ENCODE measurements at places on chromosomes 2 and 18. TPM values are rescaled to one million over a fixed set of nuclear protein-coding genes. Genes with fewer than 3 reads are reported as not detected.
A peak's percentile ranks its signal among the peaks of the same experiment; 100 is the strongest.

PROKR1 gene
- total RNA-seq: not detected

DNA sequence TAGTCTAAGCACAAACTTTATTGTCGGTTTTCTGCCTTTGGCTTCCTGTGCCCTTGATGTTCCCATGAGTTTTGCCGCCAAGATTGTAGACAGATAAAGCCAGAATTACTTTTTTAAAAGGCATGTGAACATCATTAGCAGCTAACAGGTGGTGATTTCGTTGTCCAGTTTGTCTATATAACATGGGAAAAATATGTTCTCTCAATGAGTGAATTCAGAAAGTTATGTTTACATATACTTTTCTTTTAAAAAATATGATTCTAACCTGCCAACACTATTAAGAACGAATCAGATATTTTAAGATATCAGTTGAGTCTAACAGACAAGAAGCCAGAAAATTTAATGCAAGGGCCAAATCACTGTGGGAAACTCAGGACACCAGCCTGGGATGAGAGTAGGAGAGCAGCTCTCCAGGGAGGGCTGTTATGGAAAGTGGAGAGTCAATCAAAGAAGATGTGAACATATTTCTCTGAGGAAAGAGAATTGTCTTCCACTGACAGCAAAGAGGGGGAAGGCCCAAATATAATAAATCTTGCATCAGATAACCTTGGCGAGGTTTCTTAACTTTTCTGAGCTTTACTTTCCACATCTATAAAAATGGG lies 311.3 kb downstream of the ARHGAP15 start:
- no peak for DNase-seq

VIL1 gene
- 0.18 TPM for total RNA-seq

GRCh38 chr2:108858894-108859293 lies 72.3 kb downstream of the CCDC138 start:
- DNase-seq: no peak

DNA sequence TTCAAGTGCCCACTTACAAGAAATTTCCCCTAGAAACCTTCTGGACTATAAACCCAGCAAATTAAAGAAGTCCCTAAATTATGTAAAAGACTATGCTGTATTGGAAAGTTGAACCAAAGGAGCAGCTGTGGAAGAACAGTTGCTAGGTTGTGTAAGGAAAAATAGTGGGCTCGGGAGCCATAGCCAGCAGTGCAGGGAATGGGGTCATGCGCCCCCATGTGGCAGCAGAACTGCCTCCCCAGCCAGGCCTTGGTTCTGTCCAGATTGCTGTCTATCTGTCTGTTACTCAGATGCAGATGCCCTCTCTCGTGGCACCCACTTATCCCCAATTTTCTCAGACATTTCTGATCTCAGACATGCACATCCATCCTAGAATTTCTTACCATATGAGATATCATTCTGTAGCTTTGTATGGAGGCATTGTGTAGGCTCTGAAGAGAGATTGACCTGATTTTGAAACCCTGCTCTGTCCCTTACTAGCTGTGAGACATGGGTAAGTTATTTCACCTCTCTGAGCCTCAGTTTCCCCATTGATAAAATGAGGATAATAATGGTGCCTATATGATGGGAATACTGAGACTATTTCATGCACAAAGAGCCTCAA lies 258.3 kb downstream of the SS18 start:
- peak; percentile 38 for DNase-seq

- no peak for DNase-seq
Observed at GRCh38 chr2:15158532-15158931, 402.6 kb downstream of the NBAS start.

- DNase-seq: peak; percentile 10
Observed at GRCh38 chr2:119517433-119517832, 6.8 kb downstream of the SCTR start.

DNA sequence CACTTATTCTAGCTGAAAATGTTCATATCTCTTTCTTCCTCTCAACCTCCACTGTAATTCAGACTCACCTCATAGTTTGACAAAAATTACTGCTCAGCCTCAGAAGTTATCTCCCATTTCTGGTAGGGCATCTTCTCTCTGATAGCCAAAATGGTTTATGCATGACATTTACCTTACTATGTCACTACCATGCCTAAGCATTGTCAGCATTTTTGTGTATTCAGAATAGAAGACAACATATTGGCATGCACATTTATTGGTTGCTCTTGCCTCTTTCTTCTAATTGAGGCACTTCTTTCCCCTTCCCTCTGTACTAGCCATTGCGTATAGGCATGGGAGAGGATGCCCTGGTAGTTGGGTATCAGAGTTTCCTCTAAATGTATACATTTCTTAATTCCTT lies 406.1 kb upstream of the DCC start:
- no peak for DNase-seq

- DNase-seq: no peak
Observed at GRCh38 chr2:182716650-182716979, 558 bp downstream of the DNAJC10 start.

- DNase-seq: no peak
Observed at GRCh38 chr2:42084231-42084671, 36.4 kb downstream of the PKDCC start.

LAPTM4A gene
- total RNA-seq: 123 TPM

ACKR3 gene
- not detected for total RNA-seq

DNA sequence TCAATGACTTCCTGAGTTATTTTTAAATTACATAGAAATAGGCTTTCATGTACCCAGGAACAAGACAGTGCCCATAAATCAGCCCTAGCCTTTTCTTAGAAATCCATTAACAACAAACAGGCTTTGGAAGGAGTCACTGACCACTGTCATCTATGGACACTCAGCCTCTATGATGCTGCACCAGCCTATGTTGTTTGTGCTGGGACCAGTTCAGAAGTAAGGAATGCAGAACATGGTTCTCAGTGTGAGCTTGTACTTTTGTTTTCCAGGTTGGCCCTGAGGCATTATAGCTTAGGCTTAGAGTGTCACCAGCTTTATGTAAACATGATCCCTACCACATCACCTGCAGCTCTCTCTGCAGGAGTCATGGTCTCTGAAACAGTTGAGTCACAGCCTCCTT lies 335.7 kb upstream of the CDH7 start:
- no peak for DNase-seq

DNA sequence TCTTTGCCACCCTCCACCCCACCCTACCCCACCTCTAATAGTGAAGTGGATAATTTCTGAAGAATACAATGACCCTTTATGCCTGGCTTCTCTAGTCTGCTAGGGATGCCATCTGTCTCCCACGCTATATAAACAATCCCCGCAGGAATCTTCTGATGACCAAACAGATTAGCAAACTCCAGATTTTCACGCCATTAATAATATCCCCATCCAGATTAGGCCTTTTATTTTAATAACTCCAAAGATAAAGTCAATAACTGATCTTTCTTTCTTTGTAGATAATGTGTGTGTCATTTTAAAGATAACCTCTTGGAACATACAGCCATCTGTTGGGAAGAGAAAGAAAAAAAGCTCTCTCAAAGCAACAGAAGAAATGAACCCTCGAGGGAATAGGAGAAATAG lies 47.9 kb upstream of the CCDC150 start:
- no peak for DNase-seq

CAPN13 gene
- total RNA-seq: not detected

PRKAG3 gene
- not detected for total RNA-seq

GRCh38 chr2:188277786-188278185 lies 13.9 kb upstream of the GULP1 start:
- DNase-seq: no peak

RAX gene
- not detected for total RNA-seq

DNA sequence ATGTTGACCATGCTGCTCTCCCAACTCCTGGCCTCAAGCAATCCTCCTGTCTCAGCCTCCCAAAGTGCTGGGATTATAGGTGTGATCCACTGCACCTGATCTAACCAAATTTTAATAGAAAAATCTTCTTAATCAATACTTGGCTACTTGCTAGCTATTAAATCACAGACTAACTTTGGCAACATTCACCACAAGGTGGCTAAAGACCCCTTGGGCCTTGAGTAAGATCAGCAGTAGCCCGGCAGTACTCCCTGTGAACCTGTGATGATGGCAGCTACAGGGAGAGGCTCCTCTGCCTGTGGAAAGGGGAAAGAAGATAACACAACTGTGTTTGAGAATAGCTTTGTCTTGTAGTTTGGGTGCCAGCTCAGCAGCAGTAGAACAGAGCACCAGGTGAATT lies 102.9 kb downstream of the SLC39A10 start:
- no peak for DNase-seq

GREB1 gene
- total RNA-seq: 0.90 TPM

DNA sequence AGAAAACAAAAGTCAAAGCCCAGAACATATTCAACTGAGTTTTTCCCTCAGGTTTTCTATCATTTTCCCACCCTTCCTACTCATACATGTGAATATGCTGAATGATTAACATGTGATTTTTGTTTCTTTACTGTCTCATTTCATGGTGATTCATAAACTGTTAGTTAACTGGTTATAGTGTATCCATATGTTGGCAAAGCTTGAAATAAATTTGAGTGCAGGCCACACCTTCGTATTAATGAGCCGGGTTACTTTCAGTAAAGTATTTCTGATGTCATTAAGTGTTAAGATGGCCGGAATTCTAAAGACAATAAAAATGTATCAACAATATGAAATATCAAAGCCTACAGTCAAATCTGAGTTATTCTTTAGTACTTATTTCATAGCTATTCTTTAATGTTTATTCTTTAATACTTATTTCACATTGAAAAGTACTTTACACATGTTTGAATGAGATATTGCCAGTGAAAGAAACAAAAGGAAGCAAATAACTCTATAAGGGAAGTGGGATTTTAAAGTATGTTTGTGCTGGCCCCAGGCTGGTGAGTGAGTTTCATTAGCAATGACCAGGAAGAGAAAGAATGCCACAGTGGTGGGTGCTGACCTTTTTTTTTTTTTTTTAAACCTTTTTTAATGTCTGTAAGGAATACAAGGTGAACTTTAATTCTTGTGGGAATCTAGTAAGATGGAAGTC lies 178.6 kb downstream of the NEDD4L start:
- DNase-seq: no peak

ICOS gene
- total RNA-seq: 0.18 TPM

DNA sequence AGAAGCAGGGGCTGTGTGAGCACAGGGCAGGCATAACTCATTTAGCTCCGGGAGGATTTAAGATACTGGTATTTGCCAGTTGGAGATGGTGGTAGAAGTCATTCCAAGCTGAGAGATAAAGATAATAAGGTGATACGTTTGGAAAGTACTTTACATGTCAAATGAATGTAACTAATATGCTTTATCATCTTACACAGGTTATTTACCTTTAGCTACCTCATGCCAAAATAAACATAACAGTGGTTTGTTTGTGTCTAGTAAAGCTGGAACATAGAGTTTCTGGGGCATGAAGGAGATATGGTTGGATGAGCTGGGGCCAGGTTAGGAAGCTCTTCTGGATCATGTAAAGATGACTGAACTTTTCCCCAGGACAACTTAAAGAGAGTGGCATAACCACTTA lies 126.9 kb upstream of the PIK3C3 start:
- no peak for DNase-seq

DNA sequence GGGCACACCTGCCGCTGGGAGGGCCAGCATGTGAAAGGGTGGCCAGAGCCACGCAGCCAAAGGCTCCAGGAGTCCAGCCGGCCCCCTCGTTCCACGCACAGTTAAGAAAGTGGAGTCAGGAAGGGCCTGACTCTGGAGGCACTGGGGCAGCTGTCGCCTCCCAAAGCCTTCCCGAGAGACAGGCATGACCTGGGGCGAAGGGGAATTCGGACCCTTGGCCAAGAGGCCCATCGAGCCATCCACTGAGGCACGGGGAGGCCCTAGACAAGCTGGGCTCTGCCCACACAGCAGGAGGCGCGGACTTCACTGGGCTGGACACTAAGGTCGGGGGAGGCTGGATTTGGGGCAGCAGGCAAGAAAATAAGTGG lies 38.5 kb upstream of the SNED1 start:
- no peak for DNase-seq

GRCh38 chr18:65352186-65352585 lies 398.6 kb upstream of the CDH7 start:
- DNase-seq: no peak

GRCh38 chr2:191854382-191855372 lies 7.8 kb upstream of the CAVIN2 start:
- no peak for DNase-seq

- DNase-seq: no peak
Observed at GRCh38 chr18:63603772-63604171, 16.6 kb downstream of the SERPINB13 start.

DNA sequence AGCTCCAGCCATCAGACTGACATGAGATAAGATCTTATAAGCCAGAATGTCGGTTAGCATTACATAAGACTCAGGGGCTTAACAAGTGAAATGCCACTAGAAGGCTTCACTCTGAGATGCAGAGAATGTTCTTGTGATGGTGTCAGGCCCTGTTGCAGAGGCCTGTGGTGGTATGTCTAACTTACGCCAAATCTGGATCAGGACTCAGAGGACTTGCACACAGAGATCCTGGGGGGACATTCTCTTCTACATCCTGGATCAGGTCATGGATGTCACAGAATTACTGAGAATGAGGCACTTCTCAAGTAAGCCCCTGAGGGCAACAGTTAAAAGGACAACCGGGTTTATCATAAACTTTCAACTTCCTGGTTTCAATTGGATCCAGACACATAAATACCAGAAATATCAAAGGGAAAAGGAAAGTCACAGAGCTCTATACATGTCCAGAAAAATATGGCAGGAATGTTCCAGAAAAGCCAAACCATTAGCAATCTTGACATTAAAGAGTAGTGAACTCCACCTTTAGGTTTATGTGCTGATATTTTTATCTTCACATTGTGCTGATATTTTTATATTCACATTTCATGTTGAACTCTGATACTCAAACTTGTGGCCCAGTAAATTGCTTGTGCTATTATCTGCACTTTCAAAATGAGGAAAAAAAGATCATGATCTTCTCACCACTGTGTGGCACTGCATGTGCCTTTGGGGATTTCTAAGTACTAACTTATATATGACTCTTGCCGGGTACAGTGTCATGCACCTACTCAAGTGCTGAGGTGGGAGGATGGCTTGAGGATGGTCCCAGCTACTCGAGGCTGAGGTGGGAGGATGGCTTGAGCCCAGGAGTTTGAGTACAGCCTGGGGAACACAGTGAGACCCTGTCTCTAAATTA lies 137.5 kb upstream of the RNF152 start:
- DNase-seq: no peak

RAD51AP2 gene
- total RNA-seq: not detected

DNA sequence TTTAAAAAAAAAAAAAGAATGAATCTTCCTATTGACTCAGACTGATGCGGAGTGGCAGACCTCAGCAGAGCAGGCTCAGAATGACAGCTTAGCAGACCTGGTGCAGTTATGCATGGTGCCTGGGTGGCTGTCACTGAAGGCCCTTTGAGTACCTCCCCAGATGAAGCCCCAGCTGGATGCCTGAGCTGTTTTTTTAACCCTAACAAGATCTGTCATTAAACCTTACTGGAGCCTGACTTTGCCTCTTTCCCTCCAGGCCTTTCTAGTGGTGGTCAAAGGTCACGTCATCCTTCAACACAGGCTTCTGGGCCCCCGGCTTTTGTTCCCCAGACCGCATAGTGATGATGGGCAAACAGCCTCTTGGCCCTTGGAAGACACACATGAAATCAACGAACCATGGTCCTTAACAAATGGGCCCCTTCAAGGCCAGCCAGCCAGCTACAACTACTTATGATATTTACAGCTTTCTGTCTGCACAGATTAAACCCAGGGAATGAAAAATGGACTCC lies 138.3 kb upstream of the CYP1B1 start:
- DNase-seq: no peak

Measured in Panc1 (cell line).